Foreskin keratinocyte (primary cell): ENCODE measurements at places on chromosomes 7 and 10. TPM values are rescaled to one million over a fixed set of nuclear protein-coding genes. Genes with fewer than 3 reads are reported as not detected.

PAPOLB gene
- not detected in 2 replicates for polyA plus RNA-seq

OGDH gene
- polyA plus RNA-seq, result 37.6 and 46.4 TPM in 2 replicates

KCNH2 gene
- polyA plus RNA-seq, result not detected in 2 replicates

ABCB4 gene
- 0.01 TPM in 1 of 2 replicates, not detected in the other for polyA plus RNA-seq

HNRNPF gene
- 155 and 182 TPM in 2 replicates for polyA plus RNA-seq

TMEM236 gene
- polyA plus RNA-seq, result 0.26 TPM in 1 of 2 replicates, not detected in the other

C10orf143 gene
- polyA plus RNA-seq, result 1.5 and 2.4 TPM in 2 replicates

SLC13A4 gene
- polyA plus RNA-seq, result 0.20 TPM in 1 of 2 replicates, not detected in the other

LRRC18 gene
- polyA plus RNA-seq, result not detected in 2 replicates

DYNC1I1 gene
- polyA plus RNA-seq, result 0.09 and 0.18 TPM in 2 replicates
